Cerebellum (tissue), 4 donors: ENCODE measurements at places on chromosomes 4 and X. TPM values are rescaled to one million over a fixed set of nuclear protein-coding genes. Genes with fewer than 3 reads are reported as not detected.
A peak's percentile ranks its signal among the peaks of the same experiment; 100 is the strongest.

SLC7A11 gene
- 30.0 TPM for total RNA-seq

UGT2B15 gene
- not detected for total RNA-seq

OPN1LW gene
- not detected for total RNA-seq

GRCh38 chr4:6767748-6768538 lies 14.6 kb upstream of the KIAA0232 start:
- DNase-seq, result no peak

POLR2B gene
- 118 TPM for total RNA-seq

DNA sequence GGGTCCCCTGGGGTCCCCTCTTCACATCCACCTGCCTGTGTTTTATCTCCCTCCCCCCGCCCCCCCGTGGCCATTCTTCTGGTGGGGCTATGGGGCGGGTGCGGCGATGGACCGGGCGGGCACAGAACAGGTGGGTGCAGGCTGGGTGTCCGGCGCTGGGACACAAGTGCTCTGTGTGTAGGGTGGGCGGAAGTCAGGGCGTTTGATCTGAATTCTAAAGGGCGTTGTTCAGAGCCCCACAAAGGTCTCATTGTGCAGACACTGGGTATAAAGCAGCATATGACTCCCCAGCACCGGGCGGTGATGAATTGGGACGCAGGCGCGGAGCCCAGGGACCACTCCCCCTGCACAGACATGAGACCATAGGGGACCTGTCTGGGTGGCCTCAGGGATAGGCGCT lies at the start of gene GJB1:
GJB1 (plus strand) TSS at position 296 of the 400 bp plus-strand sequence. CDS start 484 bp downstream, outside the sequence.
- no peak for DNase-seq

- DNase-seq, result no peak
Observed at GRCh38 chr4:180203349-180203748, 2039.9 kb upstream of the TENM3 start.

DNA sequence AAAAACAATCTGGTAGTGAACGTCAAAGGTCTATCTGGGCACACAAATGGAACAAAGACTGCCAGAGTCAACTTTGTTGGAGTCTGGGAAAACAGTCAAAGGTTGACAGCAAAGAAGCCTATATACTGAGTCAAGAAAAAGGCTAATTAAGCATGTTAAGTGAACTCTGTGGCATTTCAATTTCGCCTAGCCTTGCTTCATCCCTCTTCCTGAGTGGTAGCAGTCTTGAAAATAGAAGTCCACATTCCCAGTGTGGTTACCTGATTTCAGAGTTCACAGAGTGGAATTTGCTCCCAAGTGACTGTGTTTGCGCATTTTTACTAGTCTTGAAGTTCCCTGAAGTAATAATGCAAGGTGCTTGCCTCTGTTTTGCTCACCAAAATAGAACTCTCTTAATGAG lies 760.0 kb downstream of the FSTL5 start:
- no peak for DNase-seq

DNA sequence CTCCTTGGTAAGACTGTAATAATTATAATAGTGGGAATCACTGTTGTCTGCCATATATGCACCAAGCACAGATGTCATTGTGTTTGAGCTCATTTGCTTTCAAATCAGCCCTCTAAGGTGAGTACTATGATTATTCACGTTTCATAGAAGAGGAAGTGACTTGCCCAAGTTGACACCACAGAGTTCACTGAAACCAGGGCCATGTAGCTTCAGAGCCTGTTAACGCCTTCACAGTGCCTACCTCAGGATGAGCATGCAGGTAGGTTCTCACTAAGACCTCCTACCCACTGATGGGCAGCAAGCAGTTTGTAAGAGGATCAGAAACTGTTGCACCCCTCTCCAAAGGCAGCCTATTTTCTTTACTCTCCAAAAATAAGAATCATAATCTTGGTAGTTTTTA lies 27.4 kb downstream of the TMPRSS11A start:
- DNase-seq, result no peak

GRCh38 chr4:3369781-3370674 lies 71.7 kb upstream of the HGFAC start:
- peak; percentile 57 for DNase-seq

GRCh38 chrX:68824152-68824433 lies 4.7 kb upstream of the EFNB1 start:
- no peak for DNase-seq

GRCh38 chr4:175787546-175787945 lies 24.5 kb downstream of the GPM6A start:
- DNase-seq, result no peak

DAPP1 gene
- total RNA-seq, result 0.73 TPM

TMEM129 gene
- total RNA-seq, result 13.5 TPM

DNA sequence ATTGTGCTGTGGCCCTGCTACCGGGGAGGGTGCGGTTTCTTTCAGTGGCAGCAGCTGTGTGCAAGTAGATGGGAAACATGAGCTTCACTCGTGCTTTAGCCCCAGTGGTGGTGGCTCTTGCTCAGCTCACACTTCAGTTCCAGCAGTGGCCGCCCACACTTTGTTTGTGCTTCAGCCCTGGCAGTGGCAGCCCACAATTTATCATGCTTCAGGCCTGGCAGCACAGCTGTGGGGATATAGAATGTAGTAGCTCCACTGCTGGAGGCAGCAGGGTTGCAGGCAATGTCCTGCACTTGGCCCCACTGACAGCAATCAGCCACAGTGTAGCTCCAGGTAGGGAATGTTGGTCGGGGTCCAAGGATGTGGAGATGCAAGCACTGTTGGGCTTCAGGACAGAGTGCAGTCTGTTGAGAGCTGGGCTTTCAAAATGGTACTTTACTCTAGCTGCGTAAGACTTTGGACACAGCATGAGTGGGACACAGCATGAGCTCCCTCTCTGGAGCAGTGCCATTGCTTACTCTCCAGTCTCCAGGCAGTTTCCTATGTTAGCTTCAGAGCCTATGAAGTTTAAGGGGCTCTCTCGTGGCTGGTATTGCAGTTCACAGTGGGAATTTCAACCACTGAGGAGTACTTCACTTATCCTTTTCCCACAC lies 413.1 kb downstream of the PDGFC start:
- DNase-seq, result no peak

DNA sequence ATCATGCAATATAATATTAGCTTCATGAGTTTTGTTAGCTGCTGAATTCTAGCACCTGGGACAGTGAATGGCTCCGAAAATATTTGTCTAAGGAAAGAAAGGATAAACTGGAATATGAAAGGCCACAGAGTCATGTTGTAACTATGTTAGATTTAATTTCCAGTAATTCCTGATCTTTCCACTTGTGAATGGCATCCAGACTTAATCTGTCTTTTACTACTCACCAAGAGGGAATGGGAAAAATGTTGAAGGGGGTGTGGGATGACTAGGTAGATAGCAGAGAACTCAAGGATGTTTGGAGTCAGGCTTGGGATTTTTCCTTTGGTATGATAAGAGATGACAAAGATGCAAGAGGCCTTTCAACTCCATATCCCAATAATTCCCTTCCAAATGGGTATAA lies 9.4 kb downstream of the ADH6 start:
- no peak for DNase-seq

GRCh38 chrX:20225488-20225833 lies 41.2 kb downstream of the RPS6KA3 start:
- DNase-seq, result no peak

- DNase-seq, result peak; percentile 75
Observed at GRCh38 chr4:139651282-139652194, 14.1 kb upstream of the MGST2 start.

DNA sequence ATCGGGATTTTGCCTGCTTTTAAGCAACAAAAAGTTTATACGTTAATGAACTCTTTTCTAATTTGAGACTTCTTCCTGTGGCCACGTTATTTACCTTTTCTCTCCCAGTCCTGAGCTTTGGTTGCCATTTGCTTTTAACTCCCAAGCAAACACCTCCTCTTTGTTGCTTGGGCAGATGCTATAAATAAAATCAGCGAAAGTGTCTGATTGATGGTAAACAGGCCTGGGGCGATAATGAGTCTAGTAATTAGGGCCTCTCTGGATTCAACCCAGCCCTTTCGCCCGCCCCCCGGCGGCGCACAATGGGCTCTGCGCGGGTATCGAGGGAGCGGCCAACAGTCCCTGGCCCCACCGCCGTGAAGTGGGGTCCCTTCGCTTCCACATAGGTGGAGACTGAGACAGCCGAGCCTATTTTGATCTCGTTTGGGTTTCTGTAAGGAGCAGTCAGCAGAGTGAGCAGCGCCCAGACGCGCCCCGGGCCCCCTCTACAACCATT lies 790 bp downstream of the CLGN start:
- DNase-seq, result peak; percentile 29

ODAPH gene
- total RNA-seq, result not detected

GRCh38 chrX:154411981-154412340 lies 622 bp downstream of the TAFAZZIN start:
- DNase-seq, result peak; percentile 67

DGKK gene
- total RNA-seq, result 1.3 TPM

MGARP gene
- total RNA-seq, result 0.73 TPM

DNA sequence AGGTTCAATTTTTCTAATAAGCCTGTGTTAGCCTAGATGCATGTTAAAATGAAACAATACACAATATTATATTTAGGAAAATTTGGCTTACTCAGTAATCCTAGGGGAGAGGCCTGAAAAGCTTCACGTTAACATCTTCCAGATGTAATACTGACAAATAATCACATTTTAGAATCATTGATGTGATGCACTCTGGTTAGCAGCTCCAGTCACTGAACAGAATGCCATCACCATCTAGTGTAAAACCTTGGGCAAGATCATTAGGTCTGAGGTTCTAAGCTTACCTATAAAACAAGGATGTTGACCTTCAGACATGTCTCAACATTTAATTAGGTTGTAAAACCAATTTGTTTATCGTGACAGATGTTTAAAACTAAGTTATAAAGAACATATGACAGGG lies 1704.8 kb downstream of the STIM2 start:
- DNase-seq, result no peak

CYTL1 gene
- 0.91 TPM for total RNA-seq

FGFBP1 gene
- total RNA-seq, result not detected

DNA sequence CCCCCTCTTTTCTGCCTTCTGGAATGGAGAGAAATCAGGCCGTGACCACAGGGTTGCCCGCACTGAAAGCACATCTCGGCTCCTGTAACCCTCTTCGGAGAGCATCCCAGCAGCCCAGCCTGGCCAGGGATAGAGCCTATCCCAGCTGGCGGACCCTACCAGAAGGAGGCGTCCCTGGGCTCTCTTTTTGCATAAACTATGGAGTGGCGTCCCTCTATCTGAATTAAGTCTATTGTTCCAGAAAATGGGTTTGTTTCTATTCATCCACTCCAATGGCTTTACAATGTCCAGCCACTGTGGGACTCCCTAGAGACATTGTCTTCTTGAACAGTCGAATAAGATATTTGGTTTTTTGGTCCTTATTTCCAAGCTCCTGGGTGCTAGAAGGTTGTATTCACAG lies 689 bp upstream of the NHSL2 start:
- DNase-seq, result peak; percentile 47

DNA sequence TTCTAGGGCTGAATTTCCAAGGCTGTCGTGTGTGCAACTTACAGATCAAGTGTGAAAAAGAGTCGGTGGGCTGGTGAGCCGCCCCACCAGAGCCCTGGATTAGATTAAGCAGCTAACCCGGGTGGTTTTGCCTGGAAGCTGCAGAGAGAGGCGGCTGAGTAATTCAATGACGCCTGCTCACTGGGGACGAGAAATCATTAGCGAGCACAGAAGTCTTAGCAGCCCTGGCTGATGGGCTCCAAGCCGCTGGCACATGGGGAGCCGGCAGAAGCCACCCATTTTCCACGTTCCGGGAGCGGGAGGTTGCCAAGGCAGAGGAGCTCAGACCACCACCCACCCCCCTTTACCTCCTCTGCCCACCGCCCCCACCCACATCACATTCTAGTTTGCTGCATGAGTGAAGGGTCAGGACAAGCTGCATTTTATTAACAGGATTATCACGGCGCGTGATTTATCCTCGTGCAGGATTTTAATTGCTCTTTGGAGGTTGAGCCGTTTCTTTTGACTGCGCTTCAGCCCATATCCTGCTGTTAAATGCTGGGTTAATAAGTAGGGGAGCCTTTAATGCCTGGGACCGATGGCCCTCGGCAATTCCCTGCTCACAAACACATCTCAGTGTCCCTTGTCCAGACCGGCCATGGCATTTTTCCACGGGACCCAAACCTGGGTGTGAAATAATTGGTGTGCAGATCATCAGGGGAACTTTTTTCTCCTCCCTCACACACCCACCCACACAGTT lies 19.1 kb downstream of the BCOR start:
- no peak for DNase-seq
